Activated CD8-positive, alpha-beta memory T cell treated with anti-CD3 and anti-CD28 coated beads for 1 hour (primary cell): ENCODE measurements at places on chromosomes 3 and 15.

GRCh38 chr3:137771401-137772213, 7.5 kb downstream of the SOX14 start:
- DNase-seq, result no peak

GRCh38 chr15:26032162-26032846, 169.2 kb upstream of the ATP10A start:
- no peak for DNase-seq

DNA sequence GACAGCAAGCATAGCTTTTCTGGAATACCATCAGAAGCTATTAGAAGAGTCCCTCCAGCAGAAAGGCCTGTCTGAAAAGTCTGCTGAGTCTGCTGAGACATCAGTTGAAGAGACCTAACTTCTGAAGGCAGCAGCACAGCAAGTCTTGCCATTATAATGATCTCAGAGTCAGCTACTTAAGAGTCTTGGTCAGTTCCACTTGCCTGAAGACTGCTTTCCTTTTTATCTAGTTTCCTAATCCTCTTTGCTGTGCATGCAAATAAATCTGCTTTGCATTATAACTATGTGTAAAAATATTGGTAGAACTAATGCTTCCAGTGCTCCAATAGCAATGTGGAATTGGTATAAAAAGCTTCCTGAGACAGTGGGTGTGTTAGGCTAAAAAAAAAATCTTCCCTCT, 34.9 kb upstream of the CPOX start:
- no peak for DNase-seq

DNA sequence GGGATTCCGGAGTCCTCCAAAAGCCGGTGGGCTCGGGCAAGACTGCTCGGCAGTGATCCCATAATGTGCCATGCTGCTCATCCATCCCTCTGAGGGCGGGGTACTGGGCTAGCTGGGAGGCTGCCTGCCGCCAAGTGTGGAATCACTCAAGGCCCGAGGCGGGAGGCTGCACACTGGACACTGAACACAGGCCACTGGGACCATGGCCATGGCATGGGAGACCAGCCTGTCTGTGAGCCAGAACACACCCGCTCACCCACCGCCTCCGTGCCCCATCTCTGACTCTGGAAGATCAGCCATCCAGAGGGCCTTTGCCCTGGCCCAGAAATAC, 1.4 kb downstream of the C3orf22 start:
- DNase-seq, result no peak

GRCh38 chr15:70318594-70319465, 221.1 kb upstream of the TLE3 start:
- DNase-seq, result no peak

DNA sequence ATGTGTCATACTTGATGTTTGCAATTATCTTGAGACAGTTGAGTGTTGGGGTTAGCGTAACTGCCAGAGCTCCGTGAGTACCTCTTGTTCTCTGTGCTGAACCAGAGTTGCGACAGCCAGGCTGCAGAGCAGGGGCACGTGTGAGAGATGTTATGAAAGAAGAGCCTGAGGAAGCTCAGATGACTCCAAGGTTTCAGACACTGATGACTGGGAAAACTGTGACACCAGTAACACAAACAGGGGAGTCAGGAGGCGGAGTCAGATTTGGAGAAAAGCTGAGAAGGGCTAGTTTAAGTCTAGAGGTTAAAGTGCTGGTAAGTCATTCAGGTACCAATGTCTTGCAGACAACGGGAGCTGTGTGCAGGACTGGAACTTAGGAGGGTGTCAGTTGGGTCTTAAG, 45.0 kb downstream of the BLM start:
- no peak for DNase-seq
